ENCODE measurements at places on chromosomes 16 and 17.

DNA sequence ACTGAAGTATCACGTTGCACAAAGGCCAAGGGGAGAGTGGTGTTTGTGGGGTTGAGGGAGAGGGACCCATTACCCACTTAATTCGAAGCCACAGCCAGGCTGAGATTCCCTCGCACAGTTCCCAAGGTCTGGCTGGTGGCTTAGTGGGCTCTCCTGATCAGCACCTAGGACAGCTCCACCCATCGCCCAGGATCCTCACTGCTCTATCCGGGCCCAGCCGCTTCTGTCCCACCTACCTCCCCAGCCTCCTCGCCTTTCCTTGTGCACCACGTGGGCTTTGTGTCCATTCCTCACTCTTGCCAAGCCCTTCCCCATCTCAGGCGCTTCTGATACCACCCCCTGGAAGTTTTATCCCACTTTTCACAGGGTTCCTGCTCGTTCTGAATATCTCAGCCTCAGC, 163.5 kb downstream of the CCT6B start:
- peak; percentile 44 for DNase-seq

GRCh38 chr16:4293822-4294457, 21.1 kb upstream of the TFAP4 start:
- peak; percentile 80 for DNase-seq

DNA sequence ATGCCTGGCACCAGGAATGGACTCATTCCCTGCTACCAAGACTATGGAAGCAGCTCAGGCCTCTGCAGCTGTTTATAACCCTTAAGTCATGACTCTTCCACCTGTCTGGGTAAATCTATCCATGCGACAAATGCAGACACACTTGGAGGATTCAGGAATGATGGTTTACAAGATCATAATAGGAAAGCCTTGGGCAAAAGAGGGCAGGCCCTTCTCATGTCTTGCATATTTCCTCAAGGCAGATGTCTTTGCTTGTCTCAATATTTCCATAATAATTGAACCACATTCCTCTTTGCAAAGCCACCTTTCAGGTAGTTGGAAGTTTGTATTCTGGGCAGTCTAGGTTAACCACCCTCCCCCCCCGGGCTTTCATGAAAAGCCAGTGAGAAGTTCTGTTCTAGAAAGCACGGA, 884 bp upstream of the JPT1 start:
- no peak for DNase-seq

DNA sequence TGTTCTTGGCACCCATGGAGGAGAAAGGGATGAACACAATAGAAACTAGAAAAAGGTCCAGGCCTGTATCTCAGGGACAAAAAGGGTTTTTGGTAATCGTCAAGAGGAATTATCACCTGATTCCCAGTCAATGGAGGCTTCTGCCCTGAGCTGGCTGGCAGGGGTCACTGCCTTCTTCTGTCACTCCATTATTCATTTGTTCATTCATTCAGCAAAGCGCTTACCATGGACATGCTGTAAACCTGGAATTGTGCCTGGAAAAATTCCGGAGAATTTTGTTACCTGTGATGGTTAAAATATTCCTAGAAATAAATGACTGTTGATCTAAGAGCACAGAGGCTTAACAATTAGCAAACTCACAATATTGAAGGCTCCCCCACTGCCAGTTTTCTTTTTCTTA, 212.3 kb downstream of the SHISA9 start:
- no peak for DNase-seq

DNA sequence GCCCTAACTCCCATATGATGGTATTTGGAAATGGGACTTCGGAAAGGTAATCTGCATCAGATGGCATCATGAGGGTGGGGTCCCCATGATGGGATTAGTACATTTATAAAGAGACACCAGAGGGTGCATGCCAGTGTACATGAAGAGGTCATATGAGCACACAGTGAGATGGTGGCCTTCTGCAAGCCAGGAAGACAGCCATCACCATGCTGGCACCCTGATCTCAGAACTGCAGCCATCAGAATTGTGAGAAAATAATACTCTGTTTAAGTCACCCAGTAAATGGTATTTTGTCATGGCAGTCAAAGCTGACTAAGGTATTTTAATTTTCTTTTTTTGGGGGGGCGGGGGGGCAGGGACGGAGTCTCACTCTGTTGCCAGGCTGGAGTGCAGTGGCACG, 47.1 kb upstream of the ABCA10 start:
- DNase-seq: no peak

DNA sequence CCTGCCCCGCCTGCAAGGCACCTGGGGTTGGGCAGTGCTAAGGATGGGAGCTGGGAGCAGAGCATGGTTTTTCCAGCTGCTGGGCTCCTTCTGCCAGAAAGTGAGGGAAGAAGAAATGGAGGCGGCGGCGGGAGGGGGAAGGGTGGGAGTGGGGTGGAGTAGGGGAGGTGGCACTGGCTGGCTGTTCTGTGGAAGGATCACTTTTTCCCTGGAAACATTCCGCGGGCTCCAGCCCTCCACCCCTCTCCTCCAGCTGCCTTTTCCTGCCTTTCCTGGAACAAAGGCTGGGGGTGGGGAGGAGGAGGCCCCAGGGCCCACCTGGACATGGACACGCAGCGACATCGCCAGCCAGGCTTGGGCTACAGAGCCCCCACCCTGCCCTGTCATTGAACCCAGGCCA, 41.1 kb downstream of the CFAP20 start:
- DNase-seq: no peak

GRCh38 chr16:88560714-88561484, 9.3 kb upstream of the ZC3H18 start:
- no peak for DNase-seq

All from right kidney (tissue), 9 donors.